Fibroblast of the conjunctiva (primary cell): ENCODE measurements at places on chromosomes 5 and 9.

DNA sequence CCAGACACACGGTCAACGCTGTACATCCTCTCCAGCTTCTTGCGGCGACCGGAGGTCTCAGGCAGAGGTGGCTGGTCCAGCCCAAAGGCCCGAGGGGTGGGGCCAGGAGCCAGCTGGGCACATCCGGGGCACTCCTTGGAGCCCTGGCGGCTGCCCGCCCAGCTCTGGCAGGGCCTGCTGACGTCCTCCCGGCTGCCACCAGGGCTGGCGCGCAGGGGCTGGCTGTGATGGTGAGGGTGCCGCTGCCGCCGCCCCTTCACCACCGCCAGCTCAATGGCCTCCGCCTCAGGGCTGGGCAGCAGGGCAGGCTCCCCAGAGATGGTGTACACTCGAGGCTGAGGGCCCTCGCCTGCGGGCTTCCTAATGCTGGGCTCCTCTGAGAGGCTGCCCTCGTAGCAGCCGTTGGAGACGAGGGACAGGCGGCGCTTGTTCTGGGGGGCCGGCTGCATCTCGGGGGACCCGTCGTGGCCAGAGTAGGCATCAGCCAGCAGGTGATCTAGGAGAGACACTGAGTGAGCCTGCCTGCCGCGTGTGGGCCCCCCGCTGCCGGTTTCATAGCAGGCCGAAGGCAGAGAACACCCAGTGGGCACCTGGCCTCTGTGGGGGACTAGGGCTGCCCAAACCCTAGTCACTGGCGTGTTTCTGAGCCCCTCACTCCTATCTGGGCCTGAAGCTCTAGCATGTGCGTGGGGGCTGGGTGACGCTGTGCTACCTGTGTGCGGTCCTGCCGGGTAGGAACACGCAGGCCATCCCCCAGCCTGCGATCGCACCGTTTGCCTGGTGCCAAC is 1.5 kb downstream of the NSMF start:
- no peak for DNase-seq

GRCh38 chr5:108818613-108819272 is 71.0 kb downstream of the FER start:
- DNase-seq, result no peak

DNA sequence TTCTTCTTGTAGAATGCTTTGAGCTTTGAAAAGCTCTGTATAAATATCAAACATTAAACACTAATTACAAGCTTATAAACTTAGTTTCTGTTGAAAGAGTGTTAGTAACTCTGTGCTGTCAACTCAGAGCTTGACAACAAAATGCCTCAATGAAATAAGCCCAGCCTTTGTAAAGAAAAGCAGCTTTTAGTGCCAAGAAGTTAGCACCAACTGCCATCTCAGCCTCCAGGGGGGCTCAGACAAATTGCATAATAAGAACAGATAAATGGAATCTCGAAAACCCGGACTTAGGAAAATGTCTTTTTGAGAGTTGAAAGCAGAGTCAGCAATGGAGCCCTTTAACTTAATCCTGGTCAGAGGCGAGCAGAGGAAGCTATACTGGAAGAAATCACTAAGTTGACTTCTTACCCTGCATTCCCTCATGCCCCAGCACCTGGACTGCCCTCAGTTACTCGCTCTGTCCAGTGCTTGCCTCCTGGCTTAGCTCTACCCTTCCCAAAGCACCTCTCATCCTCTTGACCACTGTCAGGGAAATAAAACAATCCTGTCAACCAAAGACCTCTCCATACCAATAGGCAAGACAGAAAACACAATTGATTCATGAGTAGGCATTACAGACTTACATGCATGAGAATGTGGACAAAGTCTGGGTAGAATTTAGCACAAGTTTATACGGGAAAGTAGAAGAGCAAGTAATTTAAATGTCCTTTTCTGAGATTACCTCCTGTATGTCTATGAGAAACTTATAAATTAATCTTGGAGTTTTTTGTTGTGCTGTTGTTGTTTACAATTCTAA is 352.7 kb downstream of the ZNF608 start:
- no peak for DNase-seq

GRCh38 chr5:132056610-132057497 is 3.6 kb upstream of the IL3 start:
- no peak for DNase-seq

GRCh38 chr9:123485216-123485615 is 129.2 kb downstream of the CRB2 start:
- DNase-seq, result no peak

DNA sequence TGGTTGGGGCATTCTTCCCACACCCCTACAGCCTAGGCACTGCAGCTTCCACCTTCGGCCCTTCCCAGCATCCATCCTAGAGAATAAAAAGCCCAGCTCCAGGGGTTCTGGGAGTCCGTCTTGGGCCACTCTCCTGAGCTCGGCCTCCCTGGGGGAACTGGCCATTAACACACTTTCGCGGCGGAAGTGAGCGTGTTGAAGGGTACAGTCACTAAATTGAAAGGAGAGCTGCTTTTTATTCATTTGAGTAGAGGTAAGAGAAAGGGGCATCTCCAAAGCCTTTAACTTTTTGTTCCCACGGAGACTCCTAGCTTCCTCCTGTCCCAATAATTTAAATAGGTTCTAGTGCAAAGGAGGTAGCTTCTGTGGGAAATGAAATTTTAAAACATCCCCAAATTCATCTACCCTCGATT is 31.0 kb upstream of the NFIB start:
- no peak for DNase-seq

DNA sequence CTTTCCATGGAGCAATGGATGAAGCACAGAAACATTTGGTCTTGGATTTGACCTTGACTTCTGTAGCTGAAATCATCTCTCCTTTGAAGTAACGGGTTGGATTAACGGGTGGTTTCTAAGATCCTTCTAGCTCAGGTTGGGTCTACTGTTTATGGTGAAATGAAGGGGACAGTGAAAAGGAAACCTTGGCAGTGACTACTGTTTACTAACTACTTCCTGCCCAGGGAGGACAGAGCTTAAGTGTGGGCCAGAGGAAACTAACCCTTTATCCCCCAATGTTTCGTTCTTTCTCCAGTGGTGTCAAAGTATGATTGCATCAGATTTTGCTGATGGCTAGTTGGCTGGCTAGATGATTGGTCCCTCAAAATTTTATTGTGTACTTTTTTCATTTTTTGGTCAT is 22.2 kb downstream of the SKP2 start:
- no peak for DNase-seq

DNA sequence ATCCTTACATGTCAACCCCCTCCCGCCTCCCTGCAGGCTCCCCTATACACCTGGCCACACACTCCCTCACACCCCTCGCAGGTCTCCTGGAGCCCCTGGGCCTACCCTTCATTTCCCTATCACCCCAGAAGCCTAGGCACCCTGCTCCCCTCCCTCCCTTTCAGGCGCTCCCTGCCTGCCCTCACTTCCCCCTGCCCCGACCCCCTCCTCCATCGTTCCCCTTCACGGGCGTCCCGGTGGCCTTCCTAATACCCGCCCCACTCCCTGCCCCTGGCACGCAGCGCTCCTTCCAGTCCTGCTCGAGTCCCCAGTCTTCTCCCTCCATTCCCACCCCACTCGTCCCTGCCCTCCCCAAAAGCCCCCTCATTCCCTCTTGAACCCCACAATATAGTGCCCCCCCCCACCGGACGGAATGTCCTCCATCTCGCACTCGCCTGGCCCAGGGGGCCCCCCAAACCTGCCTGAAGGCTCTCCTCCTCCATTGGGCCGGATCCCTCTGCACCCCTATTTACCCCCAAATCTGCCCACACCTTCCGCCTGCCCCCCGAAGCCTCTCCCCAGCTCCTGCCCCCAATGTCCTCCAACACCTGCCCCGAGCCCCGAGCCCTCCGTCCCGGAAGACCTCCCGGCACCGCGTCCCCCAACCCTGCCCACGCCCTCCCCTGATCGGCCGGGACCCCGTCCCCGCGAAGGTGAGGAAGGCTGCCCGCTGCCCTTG is 746 bp downstream of the STRBP start:
- no peak for DNase-seq

- DNase-seq, result no peak
Measured at GRCh38 chr9:127935765-127936221, 1.9 kb downstream of the DPM2 start.

DNA sequence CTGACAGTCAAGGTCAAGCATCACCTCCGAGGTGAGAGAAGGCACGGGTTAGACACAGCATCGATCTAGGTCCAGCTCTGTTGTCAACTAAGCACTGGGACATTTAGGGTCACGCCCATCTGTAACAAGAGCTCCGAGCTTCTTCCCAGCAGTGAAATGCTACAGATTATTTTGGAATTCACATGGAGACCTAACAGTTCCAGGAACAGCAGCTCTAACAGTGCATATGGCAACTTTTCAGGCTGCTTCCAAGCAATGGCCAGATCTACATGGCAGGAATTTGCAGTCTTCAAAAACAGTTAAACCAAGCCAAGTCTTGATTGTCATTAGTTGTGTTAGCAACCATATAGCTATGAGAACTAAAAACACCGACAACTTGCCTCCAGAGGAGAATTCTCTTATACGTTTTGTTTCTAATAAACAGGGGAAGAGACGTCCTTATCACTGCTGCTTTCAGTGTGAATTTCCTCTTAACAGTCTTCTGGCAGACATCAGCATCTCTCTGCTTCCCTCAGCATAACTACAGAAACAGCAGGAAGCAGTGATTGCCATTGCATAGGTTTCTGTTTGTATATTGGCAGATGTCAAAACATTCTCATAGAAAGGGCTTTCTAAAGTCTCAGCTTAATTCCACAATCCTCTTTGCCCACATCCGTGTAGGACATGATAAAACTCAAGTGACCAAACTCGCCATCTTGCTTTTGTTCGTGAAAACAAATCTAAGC is 242.1 kb upstream of the DAPK1 start:
- no peak for DNase-seq

- DNase-seq, result no peak
Measured at GRCh38 chr5:152736906-152737305, 331.8 kb upstream of the NMUR2 start.

GRCh38 chr5:4158750-4159447 is 563.3 kb downstream of the IRX1 start:
- DNase-seq, result no peak

GRCh38 chr5:118405650-118406061 is 582.7 kb downstream of the DTWD2 start:
- DNase-seq, result no peak

GRCh38 chr9:122939601-122940000 is 1.2 kb upstream of the RABGAP1 start:
- no peak for DNase-seq

DNA sequence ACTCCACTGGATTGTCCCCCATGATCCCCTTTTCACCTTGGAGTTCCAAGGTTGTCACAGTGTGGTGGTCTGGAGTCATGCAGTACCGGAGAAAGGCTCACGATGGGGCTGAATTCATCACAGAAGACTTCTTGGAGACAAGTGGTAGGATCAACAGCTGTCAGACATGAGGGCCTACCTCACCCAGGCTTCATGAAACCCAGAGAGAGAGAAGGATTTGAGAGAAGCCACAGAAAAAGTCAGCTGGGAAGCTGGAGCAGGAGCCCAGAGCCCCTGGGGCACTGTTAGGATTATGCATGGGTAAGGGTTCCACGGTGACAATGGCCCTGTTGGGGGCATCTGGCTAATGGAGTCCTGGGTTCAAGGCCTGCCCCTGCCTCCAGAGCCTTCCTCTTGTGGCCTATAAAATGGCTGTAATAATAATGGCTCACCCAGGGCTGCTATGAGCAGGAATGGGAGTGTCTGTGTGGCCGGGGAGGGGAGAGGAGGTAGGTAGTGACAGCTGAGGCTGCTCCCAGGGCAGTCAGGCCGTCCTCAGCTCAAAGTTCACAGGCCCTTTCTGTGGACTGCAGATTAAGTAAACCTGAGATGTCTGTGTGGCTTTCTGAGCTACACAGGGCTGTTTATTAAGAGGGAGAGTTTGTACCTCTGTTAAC is 910 bp downstream of the TRIM14 start:
- DNase-seq, result no peak

DNA sequence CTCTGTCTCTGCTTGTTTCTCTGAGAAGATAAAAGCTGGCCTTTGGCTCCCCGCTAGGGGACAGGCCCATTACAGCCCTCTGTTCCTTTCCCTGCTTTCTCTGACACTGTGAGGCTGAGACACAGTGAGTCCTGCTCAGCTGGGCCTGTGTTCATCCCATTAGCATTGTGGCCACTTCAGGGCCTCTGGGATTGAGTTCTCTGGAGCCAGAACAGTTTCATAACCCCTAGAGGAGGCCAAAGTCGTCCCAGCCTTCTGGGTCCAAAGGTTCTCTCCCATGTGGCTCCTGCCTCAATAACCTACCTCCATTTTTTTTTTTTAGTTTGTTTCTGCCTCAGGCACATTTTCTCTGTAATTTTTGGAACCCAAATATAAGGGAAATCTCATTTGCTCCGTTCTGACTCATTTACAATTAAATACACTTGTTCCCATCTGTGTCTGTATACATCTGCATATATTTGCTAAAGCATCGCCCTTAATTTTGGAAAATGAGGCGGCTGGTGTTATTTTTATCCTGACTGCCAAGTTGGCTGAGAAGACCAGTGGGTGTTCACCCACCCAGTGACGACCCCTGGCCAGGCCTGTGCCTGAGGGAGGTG is 27.3 kb upstream of the CTNNA1 start:
- no peak for DNase-seq

GRCh38 chr5:149399775-149400174 is 20.7 kb upstream of the IL17B start:
- DNase-seq, result no peak

GRCh38 chr5:73617510-73618279 is 8.3 kb upstream of the ARHGEF28 start:
- no peak for DNase-seq

- no peak for DNase-seq
Measured at GRCh38 chr5:18057725-18058124, 423.5 kb downstream of the TAF11L14 start.

- no peak for DNase-seq
Measured at GRCh38 chr9:108956631-108957026, 22.4 kb downstream of the ABITRAM start.

GRCh38 chr9:137456864-137457405 is 2.2 kb downstream of the NSMF start:
- DNase-seq, result no peak

DNA sequence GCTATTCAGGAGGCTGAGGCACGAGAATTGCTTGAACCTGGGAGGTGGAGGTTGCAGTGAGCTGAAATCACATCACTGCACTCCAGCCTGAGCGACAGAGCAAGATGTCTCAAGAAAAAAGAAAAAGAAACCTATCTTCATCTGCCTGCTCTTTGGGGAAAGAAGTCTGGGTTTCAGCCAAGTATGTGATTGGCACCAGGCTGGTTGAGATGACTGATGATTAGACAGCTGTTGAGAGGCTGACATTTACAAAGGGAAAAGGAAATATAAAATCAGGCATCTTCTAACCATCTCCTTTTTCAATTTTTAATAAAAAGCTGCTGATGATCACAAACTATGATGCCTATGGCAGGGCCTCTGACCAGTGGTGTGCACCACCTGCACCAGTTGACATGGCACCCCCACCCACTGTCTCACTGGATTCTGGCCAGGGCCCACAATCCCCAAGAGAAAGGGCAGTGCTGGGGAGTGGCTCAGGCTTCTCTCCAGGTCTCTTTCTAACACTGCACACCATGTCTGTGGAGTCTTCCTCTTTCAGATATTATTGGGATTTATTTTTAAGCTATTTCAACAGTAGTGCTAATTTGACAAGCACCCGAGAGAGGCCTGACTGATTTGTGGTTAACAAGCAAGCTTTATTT is 17.2 kb upstream of the C5orf15 start:
- DNase-seq, result no peak
